ENCODE measurements at places on chromosomes 2 and 18.

GRCh38 chr2:197514754-197515153 is 1.1 kb upstream of the MOB4 start:
- DNase-seq = peak; percentile 15

- DNase-seq = no peak
Measured at GRCh38 chr2:75324141-75324540, 124.8 kb upstream of the TACR1 start.

- DNase-seq = no peak
Measured at GRCh38 chr2:141699573-141699972, 431.2 kb downstream of the LRP1B start.

DNA sequence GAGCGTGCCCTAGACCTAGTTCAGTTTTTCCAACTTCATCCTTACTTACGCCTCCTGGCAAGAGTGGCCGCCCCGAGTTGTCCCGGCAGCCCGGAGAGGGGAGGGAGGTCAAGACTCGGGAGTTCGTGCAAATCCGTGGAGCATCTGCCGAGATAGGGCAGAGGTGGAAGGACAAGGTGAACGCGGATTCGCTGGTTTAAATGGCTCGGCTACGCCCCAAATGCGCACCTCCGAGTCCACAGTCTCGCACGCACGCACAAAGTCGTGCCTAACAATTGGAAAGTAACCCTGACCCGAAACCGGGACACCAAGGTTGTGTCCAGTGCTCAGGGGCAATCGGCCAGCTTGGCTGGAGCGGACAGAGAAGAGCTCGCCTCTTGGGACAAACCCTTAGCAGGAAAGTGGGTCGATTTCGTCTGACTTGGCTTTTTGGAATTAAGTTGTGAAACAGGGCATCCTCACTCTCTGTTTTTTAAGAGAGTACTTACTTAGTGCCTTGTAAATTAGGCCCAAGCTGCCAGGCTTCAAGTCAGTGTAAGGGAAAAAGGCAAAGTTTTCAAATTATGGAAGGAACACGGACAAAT is 726 bp upstream of the SS18 start:
- no peak for DNase-seq
